ENCODE measurements at places on chromosomes 5 and 9.

- DNase-seq: no peak
Measured at GRCh38 chr5:171318026-171318425, 9.0 kb downstream of the TLX3 start.

DNA sequence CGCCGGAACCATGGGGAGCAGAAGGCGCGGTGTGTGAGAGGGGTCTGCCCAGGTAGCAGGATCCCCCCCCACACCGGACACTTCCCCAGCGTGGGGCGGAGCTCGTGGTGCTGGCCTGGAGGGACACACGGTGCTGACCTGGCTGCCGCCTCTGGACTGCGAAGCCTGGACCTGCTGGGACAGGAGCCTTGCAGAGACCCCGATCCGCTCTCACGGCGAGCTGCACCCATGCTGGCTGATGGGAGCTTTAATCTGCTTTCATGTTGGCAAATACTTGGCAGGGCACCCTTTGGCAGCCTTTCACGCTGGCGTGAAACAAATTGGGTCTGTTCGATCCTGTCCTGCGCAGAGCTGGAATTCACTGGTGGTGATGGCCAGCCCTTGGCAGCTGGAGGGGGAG, 7.4 kb downstream of the NKD2 start:
- no peak for DNase-seq

DNA sequence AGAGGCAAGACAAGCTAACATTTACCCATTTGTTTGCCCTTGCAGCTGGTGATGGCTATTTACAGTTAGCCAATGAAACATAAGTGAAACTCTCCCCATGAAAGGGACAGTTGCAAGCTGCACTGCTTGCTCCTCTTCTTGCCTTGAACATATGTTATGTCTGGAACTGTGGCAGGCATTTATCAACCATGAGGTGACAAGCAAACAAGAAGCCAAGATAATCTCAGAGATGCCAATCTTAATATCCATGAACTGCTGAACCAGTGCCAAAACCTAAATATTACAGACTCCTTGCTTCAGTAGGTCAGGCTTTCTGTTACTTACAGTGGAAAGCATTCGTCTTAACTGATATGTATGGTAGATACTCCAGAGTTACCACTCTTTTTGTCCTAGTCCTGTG, 133.4 kb downstream of the ACTBL2 start:
- no peak for DNase-seq

DNA sequence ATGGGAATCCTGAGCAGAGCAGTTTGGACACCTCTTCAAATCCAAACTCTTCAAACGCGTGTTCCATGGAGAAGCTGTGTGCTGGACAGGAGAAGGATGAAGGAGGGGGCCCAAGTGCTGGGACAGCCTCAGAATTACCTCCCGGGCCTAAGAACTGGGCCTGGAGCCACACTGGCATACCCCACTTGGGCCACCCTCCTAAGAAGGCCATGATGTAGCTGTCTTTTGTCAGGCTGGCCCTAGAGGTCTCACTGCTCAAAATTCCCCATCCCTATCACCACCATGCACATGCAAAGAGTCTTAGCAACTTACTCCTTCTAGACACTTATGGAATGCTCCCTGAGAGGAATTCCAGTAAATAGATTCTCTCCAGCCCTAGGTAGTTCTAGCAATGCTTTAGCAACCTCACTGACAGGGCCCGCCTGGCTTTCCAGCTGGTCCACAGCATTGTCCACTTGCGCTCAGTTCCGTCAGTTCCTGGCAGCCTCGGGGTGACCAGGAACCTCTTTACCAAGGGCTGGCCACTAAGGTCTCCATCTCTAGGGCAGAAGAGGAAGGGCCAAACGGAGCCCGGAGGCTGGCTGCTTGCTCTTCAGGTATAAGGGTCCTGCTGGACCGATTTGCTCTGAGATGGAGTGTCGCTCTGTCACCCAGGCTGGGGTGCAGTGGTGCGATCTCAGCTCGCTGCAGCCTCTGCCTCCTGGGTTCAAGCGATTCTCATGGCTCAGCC, 75.3 kb downstream of the RGS3 start:
- no peak for DNase-seq

- no peak for DNase-seq
Measured at GRCh38 chr9:95605816-95606488, 89.2 kb upstream of the PTCH1 start.

Measured in sciatic nerve (tissue), 2 donors.